ENCODE measurements at places on chromosomes 1 and 21.

- no peak for DNase-seq
Measured at GRCh38 chr1:216533776-216534175, 110.5 kb upstream of the USH2A start.

DNA sequence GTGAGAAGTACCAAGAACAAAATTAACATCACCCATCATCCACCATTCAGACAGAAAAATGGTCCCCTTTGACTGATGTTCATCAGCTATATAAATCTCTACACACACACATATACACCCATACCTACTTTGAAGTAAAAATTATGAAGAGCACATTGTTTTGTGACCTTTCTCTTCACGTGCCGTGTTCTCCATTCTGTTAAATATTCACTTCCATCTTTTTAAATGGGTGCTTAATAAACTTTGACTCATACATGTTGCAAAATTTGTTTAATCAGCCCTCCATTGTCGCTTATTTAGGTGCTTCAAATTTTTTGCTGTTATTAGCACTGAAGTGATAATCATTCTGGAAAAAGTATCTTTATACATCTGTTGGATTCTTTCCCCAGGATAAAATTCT, 80.1 kb downstream of the CLIC6 start:
- no peak for DNase-seq

- no peak for DNase-seq
Measured at GRCh38 chr1:179302070-179302469, 8.5 kb downstream of the SOAT1 start.

DNA sequence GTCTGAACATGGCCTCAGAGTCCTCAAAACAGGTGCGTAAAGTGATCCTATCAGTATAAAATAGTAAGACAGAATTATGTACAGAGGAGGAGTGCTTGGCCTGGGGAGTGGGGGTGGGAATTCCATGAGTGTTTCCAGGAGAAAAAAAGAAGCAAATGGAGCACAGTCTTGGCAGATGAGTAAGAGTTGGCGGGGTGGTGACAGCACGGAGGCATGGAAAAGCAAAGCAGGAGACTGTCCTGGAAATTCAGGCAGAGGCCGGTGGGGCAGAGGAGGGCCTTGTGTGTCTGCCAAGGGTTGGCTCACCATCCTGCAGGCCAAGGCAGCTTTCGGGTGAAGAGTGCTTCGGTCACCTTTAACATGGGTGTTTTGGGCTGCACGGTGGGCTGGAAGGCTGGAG, 63.4 kb downstream of the OPTC start:
- no peak for DNase-seq

DNA sequence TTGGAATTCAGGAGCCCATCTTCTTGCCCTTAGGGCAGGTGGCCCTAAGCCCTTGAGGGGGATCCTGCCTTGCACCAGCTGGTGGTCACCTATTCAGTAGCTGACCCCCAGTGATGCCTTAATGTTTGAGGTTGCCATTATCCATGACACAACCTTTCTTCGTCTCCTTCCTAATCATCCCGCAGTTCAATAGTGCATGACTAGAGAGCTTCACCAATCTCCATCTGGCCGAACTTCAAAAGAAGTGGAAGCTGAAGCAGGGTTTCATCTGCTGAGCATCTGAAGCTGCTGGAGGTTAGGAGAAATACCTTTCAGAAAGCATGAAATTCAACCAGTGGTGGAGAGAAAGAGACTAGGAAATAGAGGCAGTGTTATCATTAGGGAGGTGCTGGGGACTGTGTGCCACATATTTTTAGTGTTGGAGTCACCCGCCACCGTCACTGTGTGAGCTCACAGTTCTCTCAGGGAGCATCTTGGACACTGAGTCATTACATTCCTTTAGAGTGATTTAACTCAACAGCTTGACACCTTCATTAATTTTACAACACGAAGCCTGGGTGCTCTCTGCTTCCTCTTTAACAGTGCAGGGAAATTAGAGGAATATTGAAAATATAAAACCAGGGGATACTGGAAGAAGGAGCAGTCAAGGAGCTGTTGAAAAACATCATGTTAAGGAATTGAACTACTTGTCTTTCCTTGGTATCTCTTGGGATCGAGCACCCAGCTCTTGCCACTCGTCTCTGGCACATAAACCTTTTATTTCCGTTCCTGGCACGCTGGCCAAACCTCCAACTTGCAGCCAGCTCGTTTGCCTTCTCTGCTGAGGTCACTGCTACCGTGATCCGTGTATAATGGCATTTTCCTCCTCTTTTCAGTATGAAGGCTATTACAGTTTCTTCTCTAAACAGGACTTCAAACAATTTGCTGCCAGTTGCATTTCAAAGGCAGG, 53.6 kb downstream of the PEX14 start:
- DNase-seq, result peak; percentile 47

DNA sequence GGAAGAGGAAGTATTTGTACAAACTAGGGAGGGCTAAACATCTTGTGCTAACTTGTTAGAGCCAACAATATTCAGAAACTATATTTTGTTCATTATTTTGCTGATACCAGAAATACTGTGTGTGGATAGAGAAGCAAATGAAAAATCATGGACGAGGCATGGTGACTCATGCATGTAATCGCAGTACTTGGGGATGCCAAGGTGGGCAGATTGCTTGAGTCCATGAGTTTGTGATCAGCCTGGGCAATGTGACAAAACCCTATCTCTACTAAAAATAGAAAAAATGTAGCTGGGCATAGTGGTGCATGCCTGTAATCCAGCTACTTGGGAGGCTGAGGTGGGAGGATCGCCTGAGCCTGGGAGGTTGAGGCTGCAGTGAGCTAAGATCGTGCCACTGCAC, 13.4 kb downstream of the LRRC41 start:
- no peak for DNase-seq

DNA sequence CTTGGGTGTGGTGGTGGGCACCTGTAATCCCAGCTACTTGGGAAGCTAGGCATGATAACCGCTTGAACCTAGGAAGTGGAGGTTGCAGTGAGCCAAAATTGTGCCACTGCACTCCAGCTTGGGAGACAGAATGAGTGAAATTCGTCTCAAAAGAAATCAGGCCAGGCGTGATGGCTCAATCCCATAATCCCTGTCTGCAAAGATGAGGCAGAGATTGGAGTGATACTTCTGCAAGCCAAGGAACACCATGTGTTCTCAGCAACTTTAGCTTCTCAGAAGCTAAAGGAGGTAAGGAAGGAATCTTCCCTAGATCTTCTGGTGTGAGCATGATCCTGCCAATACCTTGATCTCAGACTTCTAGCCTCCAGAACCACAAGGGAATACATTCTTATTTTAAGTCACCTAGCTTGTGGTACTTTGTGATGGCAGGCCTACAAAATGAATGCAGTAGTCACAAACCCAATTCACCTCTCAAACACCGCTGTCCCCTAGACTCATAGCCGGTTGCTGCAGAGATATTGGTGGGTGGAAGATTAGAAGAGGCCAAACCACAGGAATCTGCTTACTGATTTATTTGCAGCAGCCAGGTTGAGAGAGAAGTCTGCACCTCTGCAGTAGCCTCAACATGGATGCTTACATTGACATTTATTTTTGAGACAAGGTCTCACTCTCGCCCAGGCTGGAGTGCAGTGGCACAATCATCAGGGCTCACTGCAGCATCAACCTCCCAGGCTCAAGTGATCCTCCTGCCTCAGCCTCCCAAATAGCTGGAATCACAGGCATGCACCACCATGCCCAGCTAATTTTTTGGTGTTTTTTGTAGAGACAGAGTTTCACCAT, 18.6 kb downstream of the L1TD1 start:
- DNase-seq, result no peak

Data from eye (tissue), 1 donor.